NCI-H2107 (cell line): ENCODE measurements at places on chromosomes 16 and 17.

GRCh38 chr17:48262982-48263730 is 155.6 kb downstream of the SNX11 start:
- no peak for DNase-seq

DNA sequence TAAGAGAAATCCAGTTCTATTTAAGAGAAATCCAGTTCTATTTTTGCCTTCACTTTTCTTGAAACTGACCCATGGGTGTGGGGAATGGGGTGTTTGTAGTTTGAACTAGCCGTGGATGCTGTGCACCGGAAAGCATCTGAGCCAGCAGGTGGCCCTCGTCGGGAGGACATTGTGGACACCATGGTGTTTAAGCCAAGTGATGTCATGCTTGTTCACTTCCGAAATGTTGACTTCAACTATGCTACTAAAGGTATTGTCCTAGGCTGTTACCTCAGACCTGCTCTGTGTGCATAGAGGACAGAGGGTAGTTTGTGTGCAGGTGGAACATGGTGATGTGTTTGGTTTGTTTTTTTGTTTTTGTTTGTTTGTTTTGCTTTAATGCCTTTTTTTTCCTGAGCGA is 3.3 kb downstream of the ATXN2L start:
- no peak for DNase-seq

GRCh38 chr16:23131036-23131435 is 18.2 kb downstream of the USP31 start:
- no peak for DNase-seq

DNA sequence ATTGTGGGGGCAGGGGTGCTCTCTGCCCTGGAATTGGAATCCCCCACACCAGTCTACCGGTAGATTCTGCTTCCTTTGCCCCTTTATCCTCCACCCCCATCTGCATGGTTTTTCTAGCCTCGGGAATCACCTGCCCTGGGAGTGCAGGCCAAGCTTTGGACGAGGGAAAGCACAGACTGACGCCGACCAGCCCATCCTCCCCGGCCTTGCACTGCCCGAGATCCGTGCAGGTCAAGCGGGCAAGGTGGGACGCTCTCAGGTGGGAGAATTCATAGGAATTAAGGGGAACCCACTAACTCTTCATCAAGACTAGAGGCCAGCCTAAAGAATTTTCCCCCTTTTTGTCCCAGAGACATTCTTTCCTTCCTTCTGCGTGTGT is 9.9 kb upstream of the HOXB13 start:
- DNase-seq = no peak

- DNase-seq = no peak
Measured at GRCh38 chr17:79530361-79531105, 80.3 kb downstream of the RBFOX3 start.

- DNase-seq = no peak
Measured at GRCh38 chr17:38958756-38959155, 8.4 kb downstream of the FBXO47 start.

- DNase-seq = no peak
Measured at GRCh38 chr17:44530896-44531418, 26.3 kb upstream of the FZD2 start.

DNA sequence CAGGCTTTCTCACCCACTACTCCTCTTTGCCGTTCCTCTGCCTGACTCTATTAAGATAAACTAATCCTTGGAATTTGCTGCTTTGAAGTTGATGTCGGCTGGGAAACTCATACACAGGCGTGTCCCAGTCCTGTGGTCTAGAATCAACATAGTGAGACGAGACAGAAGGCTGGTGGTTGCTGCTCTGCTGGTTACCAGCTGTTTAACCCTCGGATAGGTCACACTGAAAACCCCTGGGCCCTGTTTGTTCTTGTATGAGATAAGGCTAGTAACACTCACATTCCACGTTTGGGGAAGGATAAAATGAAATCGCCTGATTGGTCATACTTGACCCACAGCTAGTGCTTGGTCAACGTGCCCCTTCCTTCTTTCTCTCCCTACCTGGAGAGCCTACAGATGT is 517.0 kb downstream of the CDH13 start:
- no peak for DNase-seq

DNA sequence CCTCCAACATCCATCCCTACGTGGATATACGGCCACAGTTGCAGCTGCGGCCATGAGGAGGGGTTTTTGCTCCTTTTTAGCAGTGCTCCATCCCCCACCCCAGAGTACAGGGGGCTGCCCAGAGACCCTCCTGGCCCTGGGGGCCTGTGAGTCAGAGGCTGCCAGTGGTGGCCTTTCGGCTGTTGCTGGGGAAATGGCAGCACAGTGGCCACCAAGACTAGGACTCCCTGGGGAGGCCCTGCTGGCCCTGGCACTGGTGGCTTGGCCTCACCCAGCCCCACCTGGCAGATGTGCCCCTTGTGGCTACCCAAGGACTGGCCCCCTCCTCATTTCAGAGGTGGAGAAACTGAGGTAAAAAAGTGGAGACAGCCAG is 29.1 kb downstream of the RAI1 start:
- DNase-seq = no peak

DNA sequence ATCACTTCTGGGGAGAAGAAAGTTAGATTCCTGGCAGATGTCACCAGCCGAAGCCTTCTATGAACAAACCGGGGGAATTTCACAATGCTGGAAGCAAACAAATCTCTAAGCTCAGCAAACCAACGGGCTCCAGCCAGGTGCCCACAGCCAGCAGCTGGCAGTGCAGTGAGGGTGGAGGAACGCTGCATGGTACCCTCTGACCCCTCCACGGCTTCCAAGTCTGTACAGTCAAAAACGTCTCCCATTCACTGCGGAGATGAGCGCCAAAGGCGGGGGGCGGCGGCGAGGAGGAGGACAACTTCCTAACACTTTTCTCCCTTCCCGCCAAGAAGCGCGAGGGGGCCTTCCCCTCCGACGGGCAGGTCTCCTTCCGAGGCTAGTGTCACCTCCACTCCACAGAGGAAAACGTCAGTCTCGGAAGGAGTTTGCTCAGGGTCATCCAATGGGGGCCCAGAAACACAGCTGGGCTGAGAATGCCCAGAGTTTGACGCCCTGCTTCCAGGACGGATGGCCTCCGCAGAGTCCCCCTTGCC is 924 bp downstream of the ZNF598 start:
- DNase-seq = no peak

DNA sequence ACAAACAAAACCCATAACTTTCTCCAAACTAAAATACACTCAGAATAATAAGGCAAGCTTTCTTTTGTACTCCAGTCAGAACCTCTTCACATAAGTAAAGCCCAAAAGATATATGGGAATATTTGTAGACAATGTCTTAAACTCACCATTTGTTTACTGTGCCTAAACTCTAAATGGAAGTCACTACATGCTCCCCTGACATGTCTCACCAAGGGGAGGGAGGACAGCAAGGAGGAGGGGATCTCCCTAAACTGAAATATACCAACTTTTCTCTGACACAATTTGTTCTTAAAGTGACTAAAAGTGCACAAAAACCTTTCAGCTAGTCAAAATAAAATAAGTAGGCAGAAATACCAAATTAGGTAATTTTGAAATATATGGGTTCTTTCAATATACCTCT is 38.5 kb downstream of the GRB7 start:
- DNase-seq = no peak

- no peak for DNase-seq
Measured at GRCh38 chr16:23423496-23424049, 29.4 kb downstream of the COG7 start.
